ENCODE measurements at places on chromosomes 1 and 21.

- DNase-seq: no peak
These were observed 12.6 kb downstream of the LRRC8D start for GRCh38 chr1:89833183-89834082.

DNA sequence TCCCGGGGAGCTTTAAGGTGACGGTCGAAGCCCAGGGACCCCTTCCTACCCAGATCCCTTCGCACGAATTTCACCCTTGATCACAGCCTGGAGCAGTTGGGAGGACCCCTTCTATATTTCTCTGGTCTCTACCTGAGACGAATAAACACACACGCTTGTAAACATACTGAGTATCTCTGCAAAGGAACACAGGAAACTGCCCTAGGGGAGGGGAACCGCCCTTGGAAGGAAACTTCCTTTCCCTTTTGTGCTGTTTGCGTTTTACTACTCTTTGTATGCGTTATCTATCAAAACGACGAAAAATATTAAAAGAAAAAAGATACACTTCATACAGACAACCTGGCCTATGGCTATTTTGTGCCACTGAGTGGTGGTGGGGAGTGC, 750 bp downstream of the NECAP2 start:
- no peak for DNase-seq

DNA sequence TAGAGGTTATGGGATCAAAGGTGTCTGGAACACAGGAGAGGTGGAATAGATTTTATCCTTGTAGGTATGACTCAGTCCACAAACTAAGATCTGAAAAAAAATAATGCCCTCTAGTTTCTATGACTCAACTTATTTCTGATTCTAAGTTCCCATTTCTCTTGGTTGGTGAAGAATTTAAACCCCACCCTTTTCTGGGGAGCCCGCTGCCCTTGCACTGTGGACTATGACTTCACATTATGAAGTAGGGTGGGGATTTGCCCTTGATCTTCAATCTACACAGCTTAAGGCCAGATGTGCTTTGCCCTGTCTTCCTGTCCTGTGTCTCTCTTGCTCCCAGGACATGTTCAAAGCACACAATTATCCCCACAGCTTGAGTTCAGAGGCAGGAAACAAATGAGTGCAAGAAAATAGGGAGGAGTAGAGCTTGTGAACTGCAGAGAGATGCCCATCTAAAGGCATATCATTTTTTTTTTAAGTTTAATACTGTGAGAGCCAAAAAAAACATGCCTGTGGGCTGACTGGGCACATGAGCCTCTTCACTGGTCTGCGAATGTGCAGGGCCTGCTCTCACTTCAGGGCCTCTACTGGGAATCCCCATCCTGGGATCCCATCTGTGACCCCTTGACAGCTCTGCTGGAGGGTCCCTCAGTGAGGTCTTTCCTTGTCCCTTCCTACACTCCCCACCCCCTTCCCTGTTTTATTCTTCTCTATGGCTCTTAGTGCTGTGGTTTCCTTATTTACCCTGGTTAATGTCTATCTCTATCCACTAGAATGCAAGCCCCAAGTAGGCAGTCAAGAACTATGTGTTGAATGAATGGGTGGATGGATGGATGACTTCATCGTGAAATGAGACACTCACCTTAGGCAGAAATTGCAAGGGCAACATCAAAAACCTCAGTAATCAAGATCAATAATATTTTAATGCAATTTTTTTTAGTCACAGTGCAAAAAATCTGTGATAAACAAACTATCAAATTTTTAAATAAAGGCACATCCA, 61.5 kb downstream of the CD58 start:
- DNase-seq: no peak

- no peak for DNase-seq
These were observed 258.9 kb downstream of the SETD4 start for GRCh38 chr21:35801391-35801790.

GRCh38 chr1:214472364-214472763, 79.0 kb downstream of the PTPN14 start:
- DNase-seq: no peak

DNA sequence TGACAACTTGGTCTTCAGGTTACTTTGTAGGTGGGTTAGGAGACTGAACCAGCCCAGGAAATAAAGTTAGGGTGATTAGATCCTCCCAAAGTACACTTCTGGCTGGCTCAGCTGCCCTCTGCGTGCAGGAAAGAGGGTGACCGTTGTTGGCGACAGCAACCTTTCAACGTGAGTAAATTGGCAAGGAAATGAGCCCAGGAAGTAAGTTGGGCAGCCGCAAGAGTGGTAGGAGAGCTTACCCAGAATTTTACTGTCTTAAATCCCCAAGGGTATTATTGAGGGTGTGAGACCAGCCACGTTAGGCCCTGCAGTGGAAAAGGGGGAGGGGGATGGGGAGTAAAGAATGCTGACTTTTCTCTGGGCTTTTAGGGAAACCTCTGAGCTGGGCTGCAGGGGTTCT, 1.6 kb downstream of the TENT5C start:
- peak; percentile 15 for DNase-seq

- no peak for DNase-seq
These were observed 24.8 kb upstream of the CITED4 start for GRCh38 chr1:40887012-40887378.

GRCh38 chr1:73744985-73745384, 453.0 kb downstream of the LRRIQ3 start:
- no peak for DNase-seq

DNA sequence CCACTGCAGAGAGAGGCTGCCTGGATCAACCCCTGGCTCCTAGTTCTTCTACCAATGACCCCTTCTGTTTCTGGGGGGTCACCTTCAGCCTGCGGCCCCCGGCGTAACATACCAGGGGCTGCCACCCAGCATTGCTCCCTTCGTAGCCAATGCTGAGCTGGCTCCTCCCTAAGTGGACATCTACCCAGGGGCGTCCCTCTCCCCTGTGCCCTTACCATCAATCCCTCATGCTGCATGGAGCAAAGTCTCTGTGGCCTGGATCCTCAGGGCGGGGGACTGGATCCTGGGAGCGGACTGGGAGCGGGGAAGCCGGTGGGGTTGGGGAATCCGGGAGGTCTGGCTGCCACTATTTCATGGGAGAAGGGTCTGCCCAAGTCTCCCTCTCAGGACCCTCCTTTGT, 28.6 kb downstream of the TRIM67 start:
- no peak for DNase-seq
